ENCODE measurements at places on chromosomes 5 and 9. TPM values are rescaled to one million over a fixed set of nuclear protein-coding genes. Genes with fewer than 3 reads are reported as not detected.
A peak's percentile ranks its signal among the peaks of the same experiment; 100 is the strongest.

DNA sequence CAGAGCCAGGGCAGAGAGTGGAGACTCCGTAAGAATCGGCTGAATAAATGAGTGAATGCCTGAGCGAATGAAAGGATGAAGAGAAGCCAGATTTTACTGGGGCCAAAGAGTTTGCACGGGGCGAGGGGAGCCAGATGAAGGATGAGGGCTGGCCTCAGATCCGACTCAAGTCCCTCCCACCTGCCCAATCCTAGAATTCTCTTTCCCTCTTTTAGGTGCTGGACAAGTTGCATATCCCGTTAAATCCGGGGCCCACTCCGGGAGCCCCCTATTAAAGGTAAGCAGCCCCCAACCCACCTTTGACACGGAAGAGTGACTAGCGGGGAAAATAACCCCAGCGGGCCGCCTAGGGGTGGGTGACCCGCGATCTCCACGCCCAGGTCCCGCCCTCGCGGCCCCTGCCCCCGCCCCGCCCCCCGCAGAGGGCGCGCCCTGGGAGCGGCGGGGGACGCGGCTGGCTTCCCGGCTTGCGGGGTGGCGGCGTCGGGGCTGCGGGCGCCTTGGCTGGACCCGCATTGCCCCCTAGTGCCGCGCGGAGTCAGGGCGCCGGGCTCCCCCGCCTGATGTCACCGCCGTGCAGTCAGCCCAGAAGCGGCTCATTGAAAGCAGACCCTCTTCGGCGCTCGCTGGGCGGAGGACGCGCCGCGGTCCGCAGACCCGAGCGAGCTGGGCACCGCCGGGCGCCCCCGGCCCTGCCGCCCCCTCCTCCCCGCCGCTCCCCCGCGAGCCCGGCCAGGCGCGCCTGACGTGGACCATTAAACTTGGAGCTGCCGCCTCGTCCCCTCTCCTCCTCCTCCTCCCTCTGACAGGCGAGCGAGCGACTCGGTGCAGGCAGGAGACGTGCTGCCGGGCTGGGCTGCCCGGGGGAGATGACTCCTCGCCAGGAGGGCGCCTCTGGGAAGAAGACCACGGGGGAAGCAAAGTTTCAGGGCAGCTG, at the start of gene ADRA1B:
TSS of gene ADRA1B (plus strand) at position 579 of the 937 bp plus-strand sequence. CDS start 424 bp downstream, outside the sequence.
- H3K4me1 ChIP-seq = peaks cover 11% of the 10 kb centered on the region
- no peak within 1 kb of the TSS for H3K27ac ChIP-seq
- peaks cover 89% of the 10 kb centered on the region for H3K27me3 ChIP-seq
- H3K4me3 ChIP-seq = peak within 1 kb of the TSS; percentile 72

- H3K36me3 ChIP-seq = no peaks in the 10 kb centered on the region
- no peak overlapping the region for H3K4me3 ChIP-seq
- no peak for DNase-seq
- H3K4me1 ChIP-seq = no peaks in the 10 kb centered on the region
- H3K27ac ChIP-seq = no peak overlapping the region
These were observed 71.2 kb upstream of the TBC1D2 start for GRCh38 chr9:98326459-98327248.

DNA sequence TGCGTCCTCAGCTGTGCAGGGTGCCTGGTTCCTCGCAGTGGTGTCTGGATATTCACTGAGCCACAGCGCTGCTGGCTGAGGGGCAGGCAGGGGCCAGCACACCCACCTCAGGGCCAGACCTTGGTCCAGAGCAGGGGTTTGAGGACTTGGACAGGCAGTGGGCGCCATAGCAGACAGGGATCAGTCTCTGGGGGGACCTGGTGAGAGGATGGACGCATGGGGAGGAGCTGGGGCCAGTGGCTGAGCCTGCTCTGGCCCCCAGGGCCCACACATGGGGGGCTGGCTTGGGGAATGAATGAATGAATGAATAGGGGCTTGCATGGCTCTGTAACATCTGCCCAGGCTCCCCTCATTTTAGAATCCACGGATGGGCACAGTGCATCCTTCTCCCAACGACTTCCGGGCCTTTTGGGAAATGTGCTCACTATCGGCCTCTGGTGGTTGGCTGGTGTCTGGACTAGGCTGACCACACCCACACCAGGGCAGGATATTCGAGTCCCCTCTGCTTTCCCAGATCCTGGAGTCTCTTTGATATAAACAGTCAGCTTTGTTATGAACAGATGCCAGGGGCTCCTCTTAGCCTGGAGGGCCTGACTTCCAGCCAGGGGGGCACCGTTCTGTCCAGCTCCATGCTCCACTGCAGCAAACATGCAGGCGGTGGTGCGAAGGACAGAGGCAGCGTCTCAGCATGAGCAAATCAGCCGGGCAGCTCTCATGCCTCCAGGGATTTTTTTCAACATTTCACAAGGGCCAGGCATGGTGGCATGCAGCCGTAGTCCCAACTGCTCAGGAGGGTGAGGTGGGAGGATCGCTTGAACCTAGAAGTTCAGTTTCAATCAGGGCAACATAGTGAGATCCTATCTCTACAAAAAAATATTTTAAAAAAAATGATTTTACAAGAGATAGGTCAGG, 62.6 kb downstream of the NEK6 start:
- H3K27ac ChIP-seq = peak overlapping the region; percentile 45
- peaks cover 9% of the 10 kb centered on the region for H3K36me3 ChIP-seq
- DNase-seq = peak; percentile 17
- no peak overlapping the region for H3K4me3 ChIP-seq
- H3K27me3 ChIP-seq = no peaks in the 10 kb centered on the region

DNA sequence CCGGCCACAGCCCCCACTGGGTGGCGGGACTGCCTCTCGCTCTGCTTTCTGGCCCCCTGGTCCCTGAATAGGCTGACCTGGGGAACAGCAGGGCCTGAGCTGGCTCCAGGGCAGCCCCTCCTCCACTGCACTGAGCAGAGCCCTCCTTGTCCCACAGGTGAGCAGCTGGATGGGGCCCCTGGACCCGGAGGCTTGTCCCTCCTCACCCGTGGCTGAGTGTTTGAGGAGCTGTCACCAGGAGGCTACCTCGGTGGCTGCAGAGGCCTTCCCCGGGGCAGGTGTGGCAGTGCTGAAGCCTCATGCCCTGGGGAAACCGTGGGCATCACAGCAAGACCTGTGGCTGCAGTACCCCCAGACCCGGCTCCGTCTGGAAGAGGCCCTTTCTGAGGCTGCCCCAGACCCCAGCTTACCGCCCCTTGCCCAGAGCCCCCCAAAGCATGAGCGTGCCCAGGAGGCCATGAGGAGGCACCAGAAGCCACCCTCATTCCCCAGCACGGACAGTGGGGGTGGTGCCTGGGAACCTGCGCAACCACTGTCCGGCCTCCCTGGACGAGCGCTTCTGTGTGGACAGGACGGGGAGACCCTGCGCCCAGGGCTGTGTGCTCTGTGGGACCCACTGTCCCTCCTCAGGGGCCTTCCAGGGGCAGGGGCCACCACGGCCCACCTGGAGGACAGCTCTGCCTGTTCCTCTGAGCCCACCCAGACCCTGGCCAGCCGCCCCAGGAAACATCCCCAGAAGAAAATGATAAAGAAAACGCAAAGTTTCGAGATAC, 28.5 kb upstream of the LRRC14B start:
- no peaks in the 10 kb centered on the region for H3K4me1 ChIP-seq
- H3K36me3 ChIP-seq = no peaks in the 10 kb centered on the region
- no peak overlapping the region for H3K4me3 ChIP-seq
- H3K27ac ChIP-seq = no peak overlapping the region

GRCh38 chr5:72788866-72789505, 27.5 kb upstream of the TNPO1 start:
- no peak for DNase-seq
- H3K27me3 ChIP-seq = peaks cover 25% of the 10 kb centered on the region
- no peak overlapping the region for H3K4me3 ChIP-seq
- no peaks in the 10 kb centered on the region for H3K4me1 ChIP-seq
- no peak overlapping the region for H3K27ac ChIP-seq
- no peaks in the 10 kb centered on the region for H3K36me3 ChIP-seq

GRCh38 chr5:39341896-39342295, 22.4 kb downstream of the C9 start:
- no peak for DNase-seq
- peaks cover 5% of the 10 kb centered on the region for H3K36me3 ChIP-seq
- no peaks in the 10 kb centered on the region for H3K4me1 ChIP-seq
- no peak overlapping the region for H3K27ac ChIP-seq

DNA sequence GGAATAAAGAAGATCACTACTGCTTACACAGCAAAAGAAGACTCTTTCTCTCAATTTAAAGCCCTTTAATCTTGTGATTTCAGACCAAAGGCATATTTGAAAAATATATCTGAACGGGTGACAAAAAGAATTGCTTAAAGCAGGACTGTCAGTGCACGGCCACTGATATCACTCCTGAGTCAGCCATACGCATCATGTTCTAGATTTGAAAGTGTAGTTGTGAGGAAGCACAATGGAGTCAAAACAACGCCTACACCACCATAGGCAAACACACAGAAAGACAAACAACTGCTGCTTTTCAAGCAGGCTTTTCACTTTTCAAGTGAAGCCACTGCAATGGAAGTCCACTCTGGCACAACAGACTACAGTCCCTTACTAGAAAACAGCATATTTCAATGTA, 141.7 kb downstream of the AUH start:
- H3K4me1 ChIP-seq = no peaks in the 10 kb centered on the region
- no peak overlapping the region for H3K4me3 ChIP-seq
- no peaks in the 10 kb centered on the region for H3K27me3 ChIP-seq
- no peak for DNase-seq
- H3K27ac ChIP-seq = no peak overlapping the region

DNA sequence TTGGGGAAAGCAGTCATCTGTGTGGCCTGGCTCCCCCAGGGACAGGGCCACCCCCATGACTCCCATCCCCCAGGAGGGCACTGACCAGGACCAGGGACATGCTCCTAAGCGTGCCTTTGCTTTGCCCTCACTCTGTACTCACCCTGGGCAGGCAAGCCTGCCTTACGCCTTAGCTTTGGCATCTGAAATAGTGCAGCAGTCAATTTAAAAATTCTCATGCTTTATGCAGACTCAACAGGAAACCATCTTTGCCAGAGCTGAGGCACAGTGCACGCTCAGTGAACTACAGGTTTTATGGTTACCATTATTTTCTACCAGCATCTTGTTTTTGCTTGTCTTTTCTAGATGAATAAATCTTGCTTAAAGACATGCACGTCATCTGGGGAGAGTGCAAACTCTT, 323.5 kb downstream of the IRX2 start:
- H3K27me3 ChIP-seq = no peaks in the 10 kb centered on the region
- H3K27ac ChIP-seq = no peak overlapping the region
- no peaks in the 10 kb centered on the region for H3K36me3 ChIP-seq
- no peaks in the 10 kb centered on the region for H3K4me1 ChIP-seq

DNA sequence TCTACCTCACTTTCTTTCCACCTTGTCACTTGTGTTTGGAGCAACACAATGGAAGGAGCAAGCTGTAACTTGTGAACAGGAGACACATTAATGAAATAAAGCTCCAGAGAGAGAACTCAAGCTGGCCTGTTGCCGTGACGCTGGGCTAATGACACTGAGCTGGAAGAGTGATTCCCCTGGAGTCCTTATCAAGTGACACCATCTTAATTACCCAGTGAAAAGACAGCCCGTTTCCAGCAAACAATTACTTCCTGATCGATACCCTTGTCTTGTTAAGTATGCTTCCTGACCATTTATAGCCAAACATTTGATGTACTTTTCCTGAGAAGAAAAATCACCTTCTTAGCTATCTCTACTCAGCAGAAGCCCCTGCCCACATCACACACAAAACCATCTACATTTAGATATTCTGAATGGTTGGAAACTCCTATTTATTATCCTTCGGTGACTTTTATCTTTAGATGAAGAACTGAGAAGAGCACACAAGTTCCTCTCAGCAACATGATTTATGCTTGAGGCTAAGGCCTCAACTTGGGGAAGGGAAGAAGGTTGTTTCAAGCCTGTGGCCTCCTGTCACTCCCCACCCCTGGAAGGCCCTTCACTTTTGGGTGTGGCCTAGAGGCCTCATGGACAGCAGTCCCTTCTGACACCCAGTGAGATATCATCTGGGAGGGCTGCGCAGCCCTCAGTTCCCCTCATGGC, 34.1 kb downstream of the CRHBP start:
- H3K36me3 ChIP-seq = no peaks in the 10 kb centered on the region
- H3K4me1 ChIP-seq = no peaks in the 10 kb centered on the region
- no peak overlapping the region for H3K27ac ChIP-seq

GRCh38 chr5:13248253-13248652, 696.2 kb downstream of the DNAH5 start:
- DNase-seq = no peak
- H3K4me1 ChIP-seq = no peaks in the 10 kb centered on the region
- H3K36me3 ChIP-seq = no peaks in the 10 kb centered on the region
- H3K4me3 ChIP-seq = no peak overlapping the region
- H3K27me3 ChIP-seq = no peaks in the 10 kb centered on the region
- H3K27ac ChIP-seq = no peak overlapping the region

GRCh38 chr9:133855802-133856521, 117.8 kb upstream of the SARDH start:
- no peak for DNase-seq
- H3K4me1 ChIP-seq = peaks cover 65% of the 10 kb centered on the region
- peaks cover 17% of the 10 kb centered on the region for H3K36me3 ChIP-seq
- H3K4me3 ChIP-seq = peak overlapping the region; percentile 30

DNA sequence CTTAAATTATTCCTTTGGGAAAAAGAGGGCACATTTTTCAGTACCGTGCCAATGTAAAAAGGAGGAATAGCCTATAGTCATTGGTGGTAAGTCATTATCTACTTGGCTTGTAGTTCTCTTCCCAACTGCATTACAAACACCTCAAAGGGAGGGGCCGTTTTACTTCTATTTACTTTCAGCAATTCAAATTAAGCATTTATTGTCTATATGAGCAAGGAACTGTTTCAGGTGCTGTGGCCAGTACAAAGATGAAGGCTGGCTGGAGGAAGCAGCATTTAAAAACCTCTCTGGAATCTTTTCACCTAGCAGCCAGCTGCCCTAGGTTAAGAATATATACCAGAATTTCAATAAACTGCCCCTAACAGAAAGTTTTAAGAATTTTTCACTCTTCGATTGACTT, 48.9 kb downstream of the SEMA6A start:
- no peak overlapping the region for H3K27ac ChIP-seq
- no peaks in the 10 kb centered on the region for H3K36me3 ChIP-seq
- no peak overlapping the region for H3K4me3 ChIP-seq
- DNase-seq = no peak
- no peaks in the 10 kb centered on the region for H3K27me3 ChIP-seq

- H3K27ac ChIP-seq = no peak overlapping the region
- H3K4me1 ChIP-seq = peaks cover 14% of the 10 kb centered on the region
- H3K27me3 ChIP-seq = no peaks in the 10 kb centered on the region
- no peak for DNase-seq
- no peaks in the 10 kb centered on the region for H3K36me3 ChIP-seq
These were observed 69.9 kb upstream of the PLPP1 start for GRCh38 chr5:55604611-55605067.

Gene MAMDC2
- polyA plus RNA-seq = not detected

Gene SLC45A2
- not detected for polyA plus RNA-seq

Gene ENHO
- not detected for polyA plus RNA-seq

Gene GKAP1
- polyA plus RNA-seq = 6.9 TPM

Gene NR4A3
- 1.3 TPM for polyA plus RNA-seq

Gene TPPP
- not detected for polyA plus RNA-seq

Gene SLC2A6
- 35.4 TPM for polyA plus RNA-seq

Gene NRARP
- polyA plus RNA-seq = not detected

All from naive B cell (primary cell).